ENCODE measurements at places on chromosomes 3 and 15.

DNA sequence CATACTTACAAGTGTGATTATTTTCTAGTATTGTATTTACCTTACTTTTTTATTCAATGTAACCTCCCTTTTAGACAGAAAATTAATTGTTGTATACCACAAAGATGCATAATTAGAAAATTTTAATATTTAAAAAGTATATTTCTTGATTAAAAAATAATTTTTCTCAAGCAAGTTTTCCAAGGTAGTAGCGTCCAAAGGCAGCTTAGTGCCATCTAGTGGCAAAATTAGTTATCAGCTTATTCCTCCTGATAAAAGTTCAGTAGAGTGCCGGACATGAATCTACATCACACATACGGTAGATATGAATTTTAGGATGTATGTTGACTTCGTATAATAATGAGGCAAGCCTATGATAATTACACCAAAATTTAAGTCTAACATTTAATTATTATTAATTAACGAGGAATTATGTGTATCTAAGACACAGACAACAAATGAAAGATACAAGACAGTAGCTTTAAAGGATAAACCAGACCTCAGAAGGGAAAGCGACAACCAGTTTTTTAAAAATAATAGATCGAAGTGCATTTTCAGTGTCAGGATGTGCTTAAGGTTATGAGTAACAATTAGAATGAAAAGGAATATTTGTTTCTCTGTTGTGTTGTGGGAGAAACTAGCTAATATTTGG lies 405.9 kb downstream of the ROBO1 start:
- DNase-seq: peak; percentile 42

- DNase-seq: no peak
These were observed 11.8 kb downstream of the PARP15 start for GRCh38 chr3:122589297-122589696.

DNA sequence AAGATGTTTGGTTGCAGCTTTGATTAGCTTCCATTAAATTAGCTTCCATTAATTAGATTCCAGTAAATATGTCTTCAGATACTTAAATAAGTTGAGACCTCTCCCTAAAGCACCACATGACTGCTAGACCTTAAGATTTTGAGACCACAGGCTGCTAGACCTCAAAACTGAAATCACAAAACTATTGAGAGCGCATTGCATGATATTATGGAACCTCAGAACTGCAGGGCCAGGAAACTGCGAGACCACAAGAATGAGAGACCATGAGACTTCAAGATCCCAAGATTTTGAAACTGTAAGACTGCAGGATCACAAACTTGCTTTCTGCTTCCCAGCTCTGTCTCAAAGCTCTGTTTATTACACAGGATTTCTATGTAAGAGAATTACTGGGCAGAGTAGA lies 87.4 kb downstream of the TRIM42 start:
- DNase-seq: no peak

DNA sequence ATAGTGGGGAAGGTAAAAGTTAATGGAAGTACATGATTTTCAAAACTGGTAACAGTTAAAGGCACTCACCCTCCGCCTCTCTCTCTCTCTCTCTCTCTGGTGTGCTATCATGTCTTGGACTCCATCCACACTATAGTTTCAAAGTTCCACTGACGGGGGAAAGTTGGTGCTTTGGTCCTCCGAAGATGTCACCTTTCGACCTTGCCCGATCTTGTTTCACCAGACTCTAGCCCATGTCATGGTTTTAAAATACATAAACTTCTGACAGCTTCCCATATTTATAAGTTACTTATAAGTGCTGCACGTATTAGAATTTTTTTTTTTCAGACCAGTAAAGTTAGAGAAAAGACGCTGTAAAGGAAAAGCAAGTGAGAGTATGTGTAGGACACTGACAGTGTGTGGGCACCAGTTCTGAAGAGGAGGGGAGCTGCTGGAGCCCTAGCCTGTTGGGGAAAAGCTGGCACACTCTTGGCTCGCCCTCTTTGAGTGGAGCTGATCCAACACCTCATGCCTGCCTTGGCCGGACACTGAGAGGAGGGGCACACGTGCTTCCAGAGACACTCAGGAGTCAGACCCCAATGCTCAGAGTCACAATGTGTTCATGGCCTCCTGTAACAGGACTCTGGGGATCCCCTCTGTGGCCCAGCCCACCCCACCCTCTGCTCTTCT lies 200.5 kb upstream of the TPM1 start:
- no peak for DNase-seq

DNA sequence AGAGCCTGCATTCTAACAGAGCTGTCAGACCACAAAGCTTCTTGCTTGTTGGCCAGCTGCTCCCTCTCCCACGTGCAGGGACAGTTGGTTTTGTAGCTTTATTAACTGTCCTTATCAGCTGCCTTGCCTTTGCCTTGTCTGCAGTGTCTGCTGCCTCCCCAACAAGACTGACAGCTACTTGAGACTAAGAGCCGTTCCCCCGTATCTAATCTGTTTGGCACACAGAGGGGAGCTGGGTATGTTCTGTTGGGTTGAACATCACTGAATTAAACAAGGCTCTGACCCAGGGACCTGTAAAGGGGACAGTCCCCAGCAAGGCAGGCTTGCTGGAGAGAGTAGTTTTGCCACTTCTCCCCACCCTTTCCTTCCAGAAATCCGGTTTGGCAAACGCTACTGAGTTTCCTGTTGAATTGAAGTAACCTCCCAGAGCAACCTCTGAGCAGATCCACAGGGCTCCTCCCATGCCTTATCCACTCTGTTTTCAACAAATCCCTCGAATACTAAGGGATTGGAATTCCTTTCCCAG lies 116.1 kb downstream of the ANP32A start:
- DNase-seq: no peak

DNA sequence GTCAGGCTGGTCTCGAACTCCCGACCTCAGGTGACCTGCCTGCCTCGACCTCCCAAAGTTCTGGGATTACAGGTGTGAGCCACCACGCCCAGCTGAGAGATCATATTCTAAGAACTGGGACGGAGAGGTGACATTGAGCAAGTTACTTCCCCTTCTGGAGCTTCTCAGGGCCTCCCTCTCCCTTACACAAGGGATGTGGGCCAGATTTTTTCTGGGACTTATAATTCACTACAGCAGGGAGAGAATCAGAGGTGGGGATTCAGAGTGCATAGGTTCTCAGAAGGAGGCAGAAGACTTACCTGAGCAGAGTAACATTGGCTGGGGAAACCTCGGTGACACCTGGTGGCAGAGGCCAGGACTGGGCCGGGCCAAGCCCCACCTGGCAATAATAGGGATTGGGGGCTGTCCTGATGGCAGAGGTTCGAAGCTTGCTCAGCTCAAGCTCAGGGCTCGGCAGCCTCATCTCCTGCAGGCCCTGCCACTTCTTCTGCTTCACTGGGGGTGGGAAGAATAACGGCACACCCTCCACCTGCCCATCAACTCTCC lies 6.8 kb downstream of the LTK start:
- no peak for DNase-seq

DNA sequence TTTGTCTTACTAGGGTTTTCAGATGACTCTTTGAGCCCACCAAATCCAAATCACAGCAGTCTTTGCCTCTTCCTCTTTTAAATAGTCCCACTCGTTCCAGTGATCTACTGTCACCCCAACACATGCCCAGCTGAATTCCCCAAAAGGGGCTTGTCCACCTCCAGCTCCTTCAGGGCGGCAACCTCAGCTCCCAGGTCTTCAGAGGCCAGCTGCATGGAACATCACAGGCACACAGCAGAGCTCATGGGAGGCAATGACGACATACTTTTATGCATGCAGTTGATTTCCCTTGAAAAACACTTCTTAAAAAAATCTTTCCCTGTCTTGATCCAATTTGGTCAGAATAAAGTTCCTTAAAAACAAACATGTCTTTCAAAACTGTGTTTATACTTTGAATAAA lies 244.3 kb upstream of the NR2F2 start:
- DNase-seq: no peak

DNA sequence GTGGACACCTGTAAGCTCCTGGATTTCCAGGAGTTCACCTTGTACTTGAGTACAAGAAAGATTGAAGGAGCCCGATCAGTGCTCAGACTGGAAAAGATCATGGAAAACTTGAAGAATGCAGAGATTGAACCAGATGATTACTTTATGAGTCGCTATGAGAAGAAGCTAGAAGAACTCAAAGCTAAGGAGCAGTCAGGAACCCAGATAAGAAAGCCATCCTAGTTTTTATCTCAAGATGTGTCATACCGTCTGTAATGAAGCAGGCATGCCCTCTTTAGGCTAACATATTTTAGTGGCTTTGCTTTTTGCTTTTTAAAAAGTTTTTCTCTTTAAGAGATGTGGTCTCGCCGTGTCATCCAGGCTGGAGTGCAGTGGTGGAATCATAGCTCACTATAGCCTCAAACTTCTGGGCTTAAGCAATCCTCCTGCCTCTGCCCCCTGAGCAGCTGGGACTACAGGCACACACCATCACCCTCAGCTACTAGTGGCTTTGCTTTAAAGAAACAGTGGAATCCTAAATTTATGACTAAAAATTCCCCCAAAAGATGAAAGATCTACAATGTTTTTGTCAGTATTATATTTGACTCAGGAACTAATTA lies 28.1 kb downstream of the EXOG start:
- DNase-seq: no peak

- DNase-seq: no peak
These were observed 37.3 kb downstream of the ADIPOQ start for GRCh38 chr3:186879781-186880180.

DNA sequence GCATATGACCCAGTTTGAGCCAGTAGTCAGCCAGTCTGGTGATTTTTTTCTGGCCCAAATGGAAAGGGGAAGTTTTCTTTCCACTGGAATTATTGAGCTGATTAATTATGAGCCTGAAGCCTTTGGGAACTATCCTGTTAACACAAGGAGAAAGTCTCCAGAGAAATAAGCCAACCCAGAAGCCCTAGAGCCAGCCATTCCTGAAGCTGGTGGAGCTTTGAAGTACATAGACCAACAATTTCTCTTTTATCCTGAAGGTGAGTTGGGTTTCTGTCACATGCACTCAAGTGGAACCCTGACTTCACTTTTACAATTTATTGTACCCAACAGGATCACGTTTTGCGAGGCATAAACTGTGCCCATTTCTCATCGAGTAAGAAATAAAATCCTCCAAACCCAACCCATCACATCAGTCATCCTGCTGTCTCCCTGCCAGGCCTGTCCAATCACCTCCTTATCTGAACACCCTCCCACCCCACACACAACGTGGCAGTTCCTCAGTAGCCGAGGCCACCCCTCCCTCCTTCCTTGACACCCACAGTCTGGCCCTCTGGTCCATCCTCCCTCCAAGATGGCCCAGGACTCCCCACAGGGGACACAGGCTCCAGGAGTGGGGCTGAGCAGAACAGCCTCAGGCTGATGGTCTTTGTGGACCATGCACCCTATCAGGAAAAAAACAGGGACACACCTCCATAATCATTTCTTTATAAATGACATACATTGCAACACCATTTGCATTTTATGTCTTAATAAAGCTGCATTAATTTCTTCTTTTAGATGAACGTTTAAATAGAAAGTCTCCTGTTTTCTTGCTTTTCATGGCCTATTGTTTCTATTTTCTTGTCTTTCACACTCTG lies 55.7 kb upstream of the GATA2 start:
- DNase-seq: no peak

GRCh38 chr3:106332129-106332528 lies 463.3 kb upstream of the CBLB start:
- no peak for DNase-seq

GRCh38 chr15:62052713-62053112 lies 7.5 kb downstream of the VPS13C start:
- DNase-seq: no peak

DNA sequence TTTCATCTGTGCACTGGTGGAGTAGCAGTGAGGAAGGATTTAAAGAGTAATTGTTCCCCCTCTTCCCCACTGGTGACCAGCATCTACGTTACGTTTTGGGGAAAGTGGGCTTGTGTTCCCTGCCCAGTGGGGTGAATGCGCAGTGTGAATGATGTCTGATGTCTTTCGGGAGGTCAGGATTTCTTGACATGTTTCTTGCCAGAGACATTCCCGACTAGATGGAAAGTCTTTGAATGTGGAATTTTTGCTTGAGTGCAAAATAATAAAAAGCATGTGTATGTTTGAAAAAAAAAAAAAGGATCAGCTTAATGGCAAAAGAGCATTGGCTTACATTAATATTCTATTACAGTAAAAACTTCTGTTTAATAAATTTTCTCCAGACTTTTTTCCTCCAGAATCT lies 632.2 kb downstream of the FOXP1 start:
- no peak for DNase-seq

DNA sequence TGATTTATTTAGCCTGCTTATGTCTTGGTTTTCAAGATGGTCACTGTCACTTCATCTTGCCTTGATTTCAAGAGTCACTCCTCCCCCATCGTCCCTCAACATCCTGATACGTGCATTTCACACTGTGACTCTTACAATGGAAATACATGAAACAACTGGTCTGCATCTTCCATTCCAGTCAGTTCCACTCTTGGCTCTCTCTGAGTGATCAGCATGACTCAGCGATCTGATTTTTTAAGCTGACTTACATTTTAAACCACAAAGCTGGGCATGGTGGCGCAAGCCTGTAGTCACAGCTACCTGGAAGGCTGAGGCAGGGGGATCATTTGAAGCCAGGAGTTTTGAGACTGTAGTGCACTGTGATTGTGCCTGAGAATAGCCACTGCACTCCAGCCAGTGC lies 271.2 kb upstream of the ROPN1 start:
- peak; percentile 80 for DNase-seq

DNA sequence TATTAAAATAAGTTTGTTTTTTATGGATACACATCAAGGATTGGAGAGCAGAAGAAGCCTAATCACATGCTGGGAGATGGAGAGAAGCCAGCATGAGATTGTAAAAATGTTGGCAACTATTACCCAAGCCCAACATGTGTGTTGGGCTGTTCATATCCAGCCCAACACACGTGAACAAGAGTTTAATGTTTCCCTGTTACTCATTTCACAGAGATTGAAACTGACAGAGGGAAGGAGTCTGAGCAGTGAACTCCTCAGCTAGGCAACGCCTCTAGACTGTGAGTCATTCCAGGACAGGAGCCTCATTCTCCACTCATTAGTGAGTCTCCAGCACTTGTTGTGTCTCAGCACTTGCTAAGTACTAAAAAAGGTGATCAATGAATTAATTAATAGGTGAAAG lies 43.2 kb upstream of the CMSS1 start:
- peak; percentile 66 for DNase-seq

- no peak for DNase-seq
These were observed 17.4 kb downstream of the ATP11B start for GRCh38 chr3:182810574-182811268.

DNA sequence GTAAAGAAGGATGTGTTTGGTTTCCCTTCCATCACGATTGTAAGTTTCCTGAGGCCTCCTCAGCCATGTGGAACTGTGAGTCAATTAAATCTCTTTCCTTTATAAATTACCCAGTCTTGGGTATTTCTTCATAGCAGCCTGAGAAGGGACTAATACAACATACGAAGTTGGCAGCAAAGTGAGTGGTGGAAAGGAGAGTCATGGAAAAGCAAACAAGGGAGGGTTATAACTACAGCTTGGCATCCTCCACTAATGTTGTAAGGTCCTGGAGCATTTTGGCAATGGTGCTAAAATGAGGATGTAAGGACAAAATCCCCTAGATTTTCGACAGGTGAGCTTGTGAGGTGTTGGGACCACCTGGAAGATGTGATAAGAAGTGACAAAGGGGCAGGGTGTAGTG lies 5.8 kb upstream of the TMEM41A start:
- DNase-seq: no peak
